ENCODE measurements at places on chromosomes 13 and 19.

DNA sequence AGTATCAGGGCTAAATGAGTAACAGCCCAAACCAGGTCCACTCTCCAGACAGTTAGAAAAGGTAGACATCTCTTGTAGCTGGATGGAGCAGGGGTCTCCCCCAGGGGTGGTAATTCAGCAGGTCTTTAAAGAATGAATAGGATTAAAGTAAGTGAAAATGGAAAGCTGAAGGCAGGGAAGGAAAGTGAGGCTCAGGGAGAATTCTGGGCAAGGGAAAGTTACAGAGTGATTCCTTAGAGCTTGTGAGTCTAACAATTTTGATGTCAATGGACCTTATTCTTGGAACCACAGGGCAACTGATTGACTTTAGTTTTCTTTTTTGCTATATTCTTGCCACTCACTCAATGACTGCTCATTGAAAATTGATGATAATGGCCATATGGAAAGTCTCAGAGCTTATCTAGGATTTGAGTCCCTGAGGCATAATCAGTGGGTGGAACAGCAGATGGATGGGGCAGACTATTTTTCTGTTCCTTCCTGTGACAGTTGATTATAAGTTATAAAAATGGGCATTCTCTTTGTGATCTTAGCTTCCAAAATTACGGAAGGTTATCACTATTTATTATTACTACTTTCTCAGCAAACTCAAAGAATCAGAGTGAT, 76.9 kb downstream of the LRCH1 start:
- no peak for DNase-seq

- no peak for DNase-seq
Measured at GRCh38 chr19:11054628-11055027, 34.6 kb upstream of the LDLR start.

- DNase-seq = no peak
Measured at GRCh38 chr13:63541336-63541735, 2125.7 kb upstream of the PCDH20 start.

DNA sequence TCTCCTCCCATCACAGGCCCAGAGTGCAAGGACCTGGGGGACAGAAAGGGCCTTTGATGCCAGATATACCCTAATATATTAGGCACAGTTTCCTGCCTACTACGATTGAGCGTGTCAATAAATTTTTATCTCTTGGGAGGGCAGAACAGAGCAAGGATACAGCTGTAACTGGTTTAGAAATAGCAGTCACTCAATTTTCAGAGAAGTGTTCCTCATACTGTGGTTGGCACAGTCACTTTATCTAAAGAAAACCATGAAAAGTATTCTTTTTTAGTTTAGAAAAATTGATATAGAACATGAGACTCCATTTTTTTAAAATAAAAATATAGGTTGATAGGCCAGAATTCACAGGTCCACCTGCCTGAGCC, 460 bp upstream of the ZNF155 start:
- no peak for DNase-seq

GRCh38 chr13:106143930-106144709, 391.3 kb downstream of the EFNB2 start:
- peak; percentile 23 for DNase-seq

All from HT1080 (cell line).